NCI-H82 (cell line): ENCODE measurements at places on chromosomes 4 and X.

- no peak for DNase-seq
Observed at GRCh38 chr4:95889662-95890061, 49.8 kb downstream of the PDHA2 start.

DNA sequence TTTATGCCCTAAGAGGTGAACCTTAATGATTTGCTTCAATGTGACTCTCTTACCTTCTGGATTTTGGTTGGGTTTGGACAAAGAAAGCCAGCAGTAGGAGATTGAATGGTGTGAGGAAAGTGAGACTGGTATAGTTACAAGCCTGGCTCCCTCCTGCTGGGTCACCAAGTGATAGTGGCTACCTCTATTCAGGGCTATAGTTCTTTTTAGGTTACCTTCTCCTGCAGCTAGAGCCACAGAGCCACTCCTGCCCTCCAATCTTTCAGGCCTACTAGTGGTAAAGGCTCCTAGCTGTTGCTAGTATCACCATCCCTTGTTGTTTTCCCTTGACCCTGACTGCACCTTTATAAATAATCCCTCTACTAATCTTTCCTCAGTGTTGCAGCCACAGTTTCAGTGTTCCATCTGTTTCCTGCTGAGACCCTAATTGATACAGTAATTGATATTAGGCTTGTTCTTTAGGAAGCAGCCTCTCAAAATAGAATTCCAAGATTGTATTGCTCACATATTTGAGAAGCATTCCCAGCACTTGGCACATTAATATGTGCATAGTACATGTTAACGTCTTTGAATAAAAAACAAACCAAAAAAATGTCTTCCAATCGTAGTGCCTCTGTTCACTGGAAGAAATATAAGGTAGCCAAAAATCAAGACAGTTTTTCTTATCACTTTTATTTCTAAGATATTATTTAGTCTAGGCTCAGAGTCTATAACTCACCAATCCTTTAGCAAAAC is 82.3 kb downstream of the SRPX start:
- DNase-seq, result peak; percentile 80

DNA sequence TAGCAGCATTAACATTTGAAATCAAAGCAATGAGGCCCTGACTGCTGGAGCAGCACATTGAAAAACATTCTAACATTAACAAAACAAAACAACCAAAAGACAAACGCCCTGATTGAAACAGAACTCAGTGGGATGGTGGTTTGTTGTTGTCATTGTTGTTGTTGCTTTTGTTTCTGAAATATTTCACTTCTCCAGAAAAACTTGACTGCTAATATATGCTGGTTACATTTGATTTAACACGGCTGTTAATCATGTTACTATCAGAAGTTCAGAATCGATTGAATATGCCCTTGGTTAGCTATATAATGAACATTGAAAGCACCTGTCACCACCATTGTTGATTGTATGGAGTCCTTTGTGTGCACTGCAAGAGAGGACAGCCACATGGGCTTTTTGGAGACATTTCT is 790.4 kb upstream of the GALNTL6 start:
- DNase-seq, result no peak

DNA sequence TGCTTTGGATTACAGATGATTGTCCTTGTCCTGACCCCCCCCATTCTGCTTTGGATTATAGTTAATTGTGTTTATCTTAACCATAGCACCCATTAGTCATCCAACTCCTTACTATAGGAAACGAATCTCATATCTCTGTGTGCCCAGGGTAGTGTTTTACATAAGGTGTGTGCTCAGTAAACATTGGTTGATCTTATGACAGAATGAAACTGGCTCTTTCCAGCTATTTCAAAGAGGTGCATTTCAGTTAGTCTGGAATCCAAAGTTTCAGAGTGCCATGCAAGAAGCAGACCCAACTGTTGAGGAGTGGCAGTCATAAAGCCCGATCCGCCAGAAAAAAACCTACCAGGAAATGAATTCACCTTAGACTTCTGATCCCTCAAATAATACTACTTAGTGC is 14.7 kb downstream of the TRIM2 start:
- no peak for DNase-seq

DNA sequence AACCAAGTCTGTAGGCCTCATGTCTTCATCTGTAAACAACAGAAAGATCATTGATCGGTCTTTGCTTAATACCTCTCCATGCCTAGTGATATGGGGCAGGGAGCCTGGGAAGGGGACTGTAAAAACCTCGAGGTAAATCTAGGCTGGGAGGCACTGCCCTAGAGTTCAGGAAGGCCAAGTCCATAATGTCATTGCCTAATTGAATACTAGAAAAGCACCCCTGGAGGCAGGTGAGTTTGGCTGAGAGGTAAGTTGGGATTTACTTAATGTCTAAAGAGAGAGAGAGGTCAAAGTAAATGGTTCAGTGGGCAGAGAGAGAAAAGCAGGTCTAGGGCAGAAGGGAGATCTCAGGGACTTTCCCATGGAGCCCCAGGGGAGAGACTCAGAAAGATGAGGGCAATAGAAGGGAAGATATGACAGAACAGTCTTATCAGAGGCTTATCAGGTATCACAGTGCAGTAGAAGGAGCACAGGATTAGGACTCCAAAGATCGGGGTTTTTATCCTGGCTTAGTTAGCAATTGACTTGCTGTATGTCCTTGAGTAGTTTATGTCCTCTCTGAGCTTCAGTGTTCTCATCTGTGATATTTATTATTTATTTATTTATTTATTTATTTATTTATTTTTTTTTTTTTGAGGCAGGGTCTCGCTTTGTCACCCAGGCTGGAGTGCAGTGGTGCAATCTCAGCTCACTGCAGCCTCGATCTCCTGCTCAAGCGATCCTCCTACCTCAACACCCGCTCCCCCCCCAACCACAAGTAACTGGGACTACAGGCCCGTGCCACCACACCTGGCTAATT is 85.2 kb downstream of the SLC16A2 start:
- peak; percentile 25 for DNase-seq

DNA sequence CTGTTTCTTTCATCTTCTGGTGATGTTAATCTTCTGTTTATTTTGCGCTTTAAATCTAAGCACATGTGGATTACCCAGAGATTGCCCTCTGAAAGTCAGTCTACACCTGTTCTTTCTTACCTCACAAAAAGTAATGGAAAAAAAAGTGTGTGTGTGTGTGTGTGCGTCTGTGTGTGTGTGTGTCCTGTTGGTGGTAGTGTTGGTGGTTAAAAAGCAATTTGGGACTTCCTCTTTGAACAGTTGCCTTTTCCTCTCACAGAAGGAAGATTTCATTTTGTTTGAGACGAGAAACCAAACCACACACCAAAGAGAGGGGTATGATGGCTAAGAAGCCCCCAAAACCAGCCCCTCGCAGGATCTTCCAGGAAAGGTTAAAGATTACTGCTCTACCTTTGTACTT is at the start of gene STAP1:
TSS of gene STAP1 (plus strand) at position 235 of the 400 bp plus-strand sequence. CDS start at position 318, 83 bp downstream.
- DNase-seq, result peak; percentile 6

DNA sequence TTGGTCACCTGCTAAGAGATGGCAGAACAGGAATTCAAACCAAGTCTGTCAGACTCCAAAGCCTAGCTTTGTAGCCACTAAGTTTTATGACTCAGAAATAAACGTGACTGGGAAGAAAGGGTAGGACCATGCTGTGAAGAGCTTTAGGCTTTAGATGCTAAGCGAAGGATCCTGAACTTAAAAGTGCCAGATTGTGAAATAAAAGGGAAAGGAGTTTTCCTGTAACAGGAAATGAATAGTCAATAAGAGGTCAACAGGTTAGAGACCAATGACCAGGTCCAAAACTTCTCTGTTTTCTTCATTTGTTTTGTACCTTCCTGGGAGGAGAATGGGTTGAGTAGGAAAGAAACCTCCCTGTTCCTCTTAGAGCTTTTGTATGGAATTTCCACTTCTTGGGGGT is 98.8 kb upstream of the EOLA2 start:
- no peak for DNase-seq

GRCh38 chrX:9907645-9908387 is 59.3 kb upstream of the CLDN34 start:
- DNase-seq, result no peak

DNA sequence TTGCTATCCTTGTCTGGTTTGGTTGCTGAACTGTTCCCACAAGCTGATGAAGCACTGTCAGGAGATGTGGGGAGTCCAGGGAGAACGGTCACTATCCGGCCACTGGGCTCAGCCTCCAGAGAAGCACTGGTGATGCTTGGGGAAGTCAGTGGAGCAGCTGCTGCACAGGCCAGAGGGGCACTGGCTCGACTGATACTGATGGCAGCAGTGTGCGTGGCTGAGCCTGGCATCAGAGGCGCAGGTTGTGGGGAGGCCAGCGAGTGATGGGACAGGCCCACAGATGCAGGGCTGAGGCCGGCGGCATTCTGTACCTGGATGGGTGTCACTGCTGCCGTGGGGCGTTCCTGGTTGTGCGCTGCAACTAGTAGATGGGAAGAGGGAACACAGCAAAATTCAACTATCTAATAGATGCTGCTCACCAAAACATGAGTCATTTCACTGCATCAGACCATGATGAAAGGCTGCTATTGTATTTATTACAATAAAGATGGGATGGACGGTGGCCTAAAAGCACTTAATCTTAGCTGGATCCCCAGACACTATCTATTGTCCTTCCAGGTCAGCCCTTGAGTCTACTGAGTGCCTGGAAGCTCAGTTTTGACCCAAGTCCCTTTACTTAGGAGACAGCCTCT is 106.3 kb upstream of the CBR4 start:
- no peak for DNase-seq

- DNase-seq, result no peak
Observed at GRCh38 chrX:132712350-132712749, 223.5 kb upstream of the MBNL3 start.

- DNase-seq, result no peak
Observed at GRCh38 chr4:155430895-155431795, 54.4 kb upstream of the MAP9 start.

GRCh38 chrX:24672701-24673190 is 21.0 kb upstream of the POLA1 start:
- DNase-seq, result no peak

DNA sequence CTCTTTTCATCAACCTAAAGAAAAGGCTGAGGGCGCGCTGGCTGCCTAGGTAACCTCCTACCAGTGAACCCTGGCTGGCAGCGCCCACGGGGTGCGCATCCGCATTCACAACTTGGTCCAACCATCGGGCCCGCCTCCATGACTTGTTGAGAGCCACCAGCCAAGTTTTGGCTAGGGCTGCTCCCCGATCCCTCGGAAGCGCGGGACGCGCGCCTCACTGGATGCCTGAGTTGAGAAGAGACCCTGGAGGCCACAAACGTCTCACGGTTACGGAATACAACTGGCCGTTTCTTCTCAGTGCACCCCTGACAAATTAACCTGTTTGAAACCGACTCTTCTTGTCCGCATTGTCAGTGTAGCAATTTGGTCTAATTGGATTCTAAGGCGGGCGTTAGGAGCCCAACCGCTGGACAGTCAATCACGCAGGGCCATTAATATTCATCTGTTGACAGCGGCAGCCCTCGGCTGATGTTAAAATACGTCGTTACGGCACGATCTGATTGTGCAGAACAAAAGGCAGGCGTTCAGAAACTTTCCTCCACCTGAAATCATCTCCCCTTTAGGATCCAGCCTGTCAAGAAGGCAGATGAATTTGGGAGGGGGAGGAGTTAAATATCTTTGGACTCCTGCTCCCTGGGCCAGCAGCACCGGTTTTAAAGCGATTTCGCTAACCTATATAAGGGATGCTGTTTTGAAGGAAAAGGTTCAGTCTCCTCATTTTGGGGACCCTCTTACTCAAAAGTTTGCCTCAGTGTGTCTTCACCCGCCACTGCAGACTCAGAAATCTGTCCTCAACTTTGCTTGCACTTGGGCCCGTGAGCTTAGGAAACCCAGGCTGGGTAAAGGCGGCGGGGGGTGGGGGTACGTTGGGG is 1.2 kb downstream of the GPC3 start:
- DNase-seq, result no peak

GRCh38 chrX:54415534-54416350 is 24.5 kb upstream of the TSR2 start:
- DNase-seq, result no peak

DNA sequence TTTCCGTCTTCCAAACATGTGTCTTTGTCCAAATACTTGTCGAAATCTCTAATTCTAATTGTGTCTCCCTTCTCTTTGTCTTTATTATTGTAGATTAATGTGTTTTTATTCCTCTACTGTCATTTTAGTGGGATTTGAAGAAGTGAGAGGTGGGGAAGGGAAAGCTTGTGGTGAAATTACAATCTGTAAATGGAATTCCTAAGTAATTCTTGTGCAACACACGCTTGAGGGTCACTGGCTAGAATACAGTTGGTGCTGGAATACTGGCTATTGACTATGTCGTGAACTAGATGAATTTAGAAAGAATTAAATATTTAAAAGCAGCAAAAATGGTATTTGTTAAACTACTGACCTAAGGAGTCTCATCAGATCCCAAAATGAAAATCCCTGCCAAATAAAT is 10.7 kb upstream of the FNIP2 start:
- no peak for DNase-seq

- DNase-seq, result no peak
Observed at GRCh38 chr4:106385853-106386393, 17.3 kb upstream of the GIMD1 start.

- DNase-seq, result no peak
Observed at GRCh38 chr4:48772556-48772955, 7.5 kb downstream of the FRYL start.

DNA sequence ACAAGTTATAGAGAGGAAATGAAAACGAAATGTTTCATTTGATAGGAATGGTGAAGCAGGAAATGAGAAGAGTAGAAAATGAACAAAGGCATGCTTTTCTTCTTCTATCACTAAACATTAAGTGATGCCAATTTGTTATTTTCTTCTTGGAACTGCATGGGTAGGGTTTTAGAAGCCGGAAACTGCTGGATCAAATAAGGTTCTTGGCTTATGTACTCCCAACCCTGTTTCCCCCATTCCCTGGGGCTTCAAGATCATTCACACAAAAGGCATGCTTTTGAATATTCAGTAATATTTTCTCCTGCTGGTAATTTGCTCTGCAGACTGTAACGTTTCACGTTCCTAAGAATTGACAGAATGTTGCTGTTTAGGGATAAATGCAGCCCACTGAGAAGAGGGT is 224.1 kb downstream of the NLGN4X start:
- no peak for DNase-seq

DNA sequence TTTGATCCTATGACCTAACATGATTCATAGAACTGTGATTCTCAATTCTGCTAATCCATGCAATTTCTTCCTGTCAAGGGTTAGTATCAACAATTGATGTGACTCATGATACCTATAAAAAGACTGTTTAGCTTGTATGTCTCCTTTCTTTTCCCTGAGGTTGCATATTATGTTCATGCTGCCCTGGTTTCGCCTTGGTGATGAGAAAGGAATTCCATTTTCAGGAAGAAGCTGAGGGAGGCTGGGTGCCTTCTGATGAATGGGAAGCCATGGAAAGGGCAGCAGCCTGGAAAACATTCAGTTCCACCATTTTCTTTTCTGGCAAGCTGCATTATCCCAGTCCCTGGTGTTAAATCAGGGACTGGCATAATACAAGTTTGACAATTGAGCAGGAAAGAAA is 976.5 kb downstream of the RPA4 start:
- DNase-seq, result no peak
